ENCODE measurements at places on chromosomes 1 and 21. TPM values are rescaled to one million over a fixed set of nuclear protein-coding genes. Genes with fewer than 3 reads are reported as not detected.

KRTAP19-3 gene
- total RNA-seq = not detected

PRELP gene
- total RNA-seq = not detected

IFNAR1 gene
- total RNA-seq = 16.6 TPM

PRR9 gene
- not detected for total RNA-seq

STRIP1 gene
- 15.3 TPM for total RNA-seq

LGR6 gene
- 0.45 TPM for total RNA-seq

BMP8A gene
- 0.07 TPM for total RNA-seq

LAMB3 gene
- total RNA-seq = 20.5 TPM

ERRFI1 gene
- 117 TPM for total RNA-seq

ETNK2 gene
- 4.2 TPM for total RNA-seq

TLR5 gene
- total RNA-seq = 0.13 TPM

LENEP gene
- total RNA-seq = not detected

FNDC5 gene
- total RNA-seq = 0.44 TPM

PLK3 gene
- 20.4 TPM for total RNA-seq

FAM72C gene
- 5.8 TPM for total RNA-seq

MPZ gene
- total RNA-seq = 0.37 TPM

PLPPR4 gene
- total RNA-seq = not detected
